ENCODE measurements at places on chromosomes 3 and 15. TPM values are rescaled to one million over a fixed set of nuclear protein-coding genes. Genes with fewer than 3 reads are reported as not detected.
A peak's percentile ranks its signal among the peaks of the same experiment; 100 is the strongest.

MAP6D1 gene
- total RNA-seq, result 6.0 TPM

GLDN gene
- total RNA-seq, result 13.3 TPM

ALG1L2 gene
- not detected for total RNA-seq

CHD2 gene
- 253 TPM for total RNA-seq

SPINK8 gene
- total RNA-seq, result not detected

DLG1 gene
- 49.6 TPM for total RNA-seq

RARB gene
- total RNA-seq, result 3.1 TPM

LRRIQ4 gene
- total RNA-seq, result 0.09 TPM

ETFA gene
- total RNA-seq, result 56.1 TPM

FMN1 gene
- total RNA-seq, result 9.2 TPM

CLDN16 gene
- 0.09 TPM for total RNA-seq

- no peak for DNase-seq
These were observed 202.4 kb upstream of the ICE2 start for GRCh38 chr15:60681353-60681752.

DNA sequence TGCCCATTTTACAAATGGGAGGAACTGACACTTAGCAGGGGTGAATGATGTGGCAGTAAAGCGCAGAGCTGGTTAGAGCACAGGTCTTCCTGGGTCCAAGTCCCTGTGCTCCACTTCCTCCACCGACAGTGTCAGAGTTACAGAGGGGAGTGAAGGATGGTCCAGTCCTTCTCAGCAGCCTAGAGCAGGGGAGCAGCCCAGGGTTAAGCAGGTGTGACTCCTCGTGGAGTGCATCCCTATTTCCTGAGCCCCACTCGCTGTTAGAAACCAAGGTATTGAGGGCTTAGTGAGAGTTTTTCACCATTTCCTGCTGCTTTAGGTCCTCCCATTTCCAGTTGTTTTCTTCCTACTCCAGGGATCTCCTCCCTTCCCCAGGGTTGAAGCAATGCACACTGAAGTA is 75.4 kb downstream of the GHSR start:
- no peak for DNase-seq

GRCh38 chr3:15345608-15346137 is 13.3 kb upstream of the SH3BP5 start:
- no peak for DNase-seq

DNA sequence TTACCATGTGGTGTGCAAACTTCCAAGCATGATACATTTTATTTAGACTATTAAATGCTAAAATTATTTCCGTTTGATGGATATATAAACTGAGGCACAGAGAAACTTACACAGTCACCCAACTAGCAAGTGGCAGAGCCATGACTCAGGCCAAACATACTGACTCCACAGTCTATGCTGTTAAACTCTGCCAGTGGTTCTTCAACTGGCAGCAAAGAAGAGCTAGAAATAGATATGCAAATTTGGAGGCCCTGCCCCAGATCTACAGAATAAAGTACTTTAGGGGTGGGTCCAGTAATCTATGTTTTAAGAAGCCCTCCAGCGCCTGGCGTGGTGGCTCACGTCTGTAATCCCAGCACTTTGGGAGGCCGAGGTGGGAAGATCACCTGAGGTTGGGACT is 400.0 kb downstream of the FOXP1 start:
- no peak for DNase-seq

DNA sequence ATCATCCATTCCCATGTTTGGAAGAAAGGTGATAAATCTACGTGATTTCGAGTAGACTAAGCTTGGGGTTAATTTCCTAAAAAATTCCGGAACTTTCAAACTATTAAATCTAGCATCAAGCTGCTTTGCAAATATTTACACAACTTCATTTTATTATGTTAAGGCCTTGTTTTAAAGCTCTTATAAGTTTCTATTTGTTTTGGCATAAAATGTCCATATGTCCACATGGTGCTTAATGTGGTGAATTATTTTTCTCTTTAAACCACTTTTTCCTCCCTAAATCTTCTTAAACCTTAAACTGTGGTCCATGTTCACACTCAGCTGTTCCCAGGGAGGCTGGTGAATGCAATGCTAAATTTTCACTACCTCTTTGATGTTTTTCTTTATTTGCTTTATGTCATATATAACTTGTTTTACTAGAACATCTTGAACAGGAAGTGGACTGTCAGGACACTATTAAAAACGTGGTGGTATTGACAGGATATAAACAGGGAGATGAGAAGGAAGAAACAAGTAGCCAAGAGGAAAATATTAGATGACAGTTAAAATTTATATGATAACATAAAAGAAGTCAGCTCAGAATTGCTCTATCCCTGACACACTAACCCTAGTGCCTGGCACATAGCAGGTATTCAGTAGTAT is 72.5 kb upstream of the AGTR1 start:
- no peak for DNase-seq

DNA sequence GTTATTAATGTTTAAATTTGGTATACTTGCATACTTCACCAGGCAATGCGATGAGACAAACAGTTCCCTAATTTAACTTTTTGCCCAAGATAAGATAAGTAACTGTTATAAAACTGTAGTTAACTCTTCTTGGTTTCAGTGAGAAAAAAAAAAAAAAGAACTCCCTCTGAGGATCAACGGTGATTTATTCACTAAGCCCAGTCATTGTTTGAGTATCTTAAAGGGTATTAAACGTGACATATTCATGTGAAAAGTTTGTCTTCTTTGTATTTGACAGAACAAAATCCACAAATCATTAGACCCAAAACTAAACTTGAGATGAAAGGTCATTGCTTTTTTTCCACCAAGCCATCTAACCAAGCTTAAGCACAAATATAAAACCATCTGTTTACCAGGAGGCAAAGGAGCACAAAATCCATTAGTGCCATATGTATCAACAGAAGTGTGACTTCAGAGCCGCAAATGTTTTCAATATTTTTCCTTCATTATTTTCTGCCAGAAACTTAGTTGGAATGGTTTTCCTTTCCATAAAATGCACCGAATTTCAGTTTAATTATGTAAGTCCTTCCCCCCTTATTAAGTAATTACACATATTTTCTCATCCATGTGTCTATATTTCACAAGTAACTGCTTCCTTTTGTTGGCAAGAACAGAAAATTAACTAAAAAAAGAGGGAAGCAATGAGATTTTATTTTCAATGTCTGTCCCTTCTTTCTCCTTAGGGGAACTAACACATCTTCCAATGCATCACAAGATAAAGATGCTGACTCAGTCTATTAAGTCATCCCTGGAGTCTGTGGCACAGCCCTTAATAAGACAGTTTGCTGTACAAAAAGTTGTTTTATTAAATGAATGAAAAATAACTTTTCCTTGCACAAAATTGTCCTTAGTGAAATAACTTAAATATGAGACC is 92.2 kb upstream of the RAP2B start:
- DNase-seq, result peak; percentile 75

- peak; percentile 17 for DNase-seq
These were observed 520.6 kb downstream of the MFSD1 start for GRCh38 chr3:159322322-159322939.

- DNase-seq, result no peak
These were observed 300.4 kb upstream of the ROPN1 start for GRCh38 chr3:124292329-124292728.

GRCh38 chr15:80480171-80480811 is 76.1 kb downstream of the ARNT2 start:
- peak; percentile 96 for DNase-seq

- DNase-seq, result no peak
These were observed 456.6 kb downstream of the SHQ1 start for GRCh38 chr3:72391659-72392058.

DNA sequence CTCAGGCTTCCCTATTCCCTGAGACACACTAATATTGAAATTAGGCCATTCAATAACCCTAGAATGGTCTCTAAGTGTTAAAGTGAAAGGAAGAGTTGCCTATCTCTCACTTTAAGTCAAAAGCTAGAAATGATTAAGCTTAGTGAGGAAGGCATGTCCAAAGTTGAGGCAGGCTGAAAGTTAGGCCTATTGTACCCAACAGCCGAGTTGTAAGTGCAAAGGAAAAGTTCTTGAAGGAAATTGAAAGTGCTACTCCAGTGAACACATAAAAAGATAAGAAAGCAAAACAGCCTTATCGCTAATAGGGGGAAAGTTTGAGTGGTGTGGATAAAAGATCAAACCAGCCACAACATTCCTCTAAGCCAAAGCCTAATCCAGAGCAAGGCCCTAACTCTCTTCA is 117.9 kb upstream of the SPATA12 start:
- DNase-seq, result no peak

DNA sequence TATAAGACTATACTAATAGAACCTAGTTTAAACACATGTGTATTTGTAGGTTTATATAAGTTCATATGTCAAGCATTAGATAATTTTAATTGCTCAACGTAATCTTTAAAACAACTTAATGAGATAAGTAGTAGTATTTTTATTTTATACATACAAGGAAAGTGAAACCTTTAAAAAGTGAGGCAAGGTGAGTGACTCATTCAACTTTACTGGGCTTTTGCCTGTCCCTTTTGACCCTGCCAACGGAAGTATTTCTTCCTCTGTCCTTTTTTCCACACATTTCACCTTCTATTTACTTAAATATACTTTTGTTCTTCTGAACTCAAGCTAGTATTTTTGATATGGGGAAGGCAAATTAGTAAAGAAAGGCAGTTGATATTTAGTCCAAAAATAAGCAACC is 78.5 kb downstream of the KBTBD8 start:
- no peak for DNase-seq

DNA sequence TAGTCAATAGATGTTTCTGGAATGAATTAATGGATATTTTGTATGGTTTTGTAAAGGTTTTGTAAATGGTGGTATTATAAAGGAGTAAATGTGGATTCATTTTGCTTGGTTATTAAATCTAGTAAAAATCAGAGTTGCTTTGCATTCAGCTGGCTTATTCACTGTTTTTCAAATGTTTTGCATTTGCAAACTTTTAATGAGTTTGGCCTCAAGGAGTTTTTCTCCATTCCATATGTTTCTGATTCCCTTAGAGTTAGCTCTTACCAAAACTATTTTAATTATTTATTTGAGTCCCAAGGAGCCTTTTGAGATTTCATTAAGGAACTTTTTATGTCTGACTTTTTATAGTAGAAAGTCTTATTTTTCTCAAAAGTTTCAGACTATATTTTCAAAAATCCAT is 992.2 kb downstream of the DIPK2A start:
- DNase-seq, result no peak

Data from fibroblast of the aortic adventitia (primary cell).